ENCODE measurements at places on chromosomes 13 and 19.

DNA sequence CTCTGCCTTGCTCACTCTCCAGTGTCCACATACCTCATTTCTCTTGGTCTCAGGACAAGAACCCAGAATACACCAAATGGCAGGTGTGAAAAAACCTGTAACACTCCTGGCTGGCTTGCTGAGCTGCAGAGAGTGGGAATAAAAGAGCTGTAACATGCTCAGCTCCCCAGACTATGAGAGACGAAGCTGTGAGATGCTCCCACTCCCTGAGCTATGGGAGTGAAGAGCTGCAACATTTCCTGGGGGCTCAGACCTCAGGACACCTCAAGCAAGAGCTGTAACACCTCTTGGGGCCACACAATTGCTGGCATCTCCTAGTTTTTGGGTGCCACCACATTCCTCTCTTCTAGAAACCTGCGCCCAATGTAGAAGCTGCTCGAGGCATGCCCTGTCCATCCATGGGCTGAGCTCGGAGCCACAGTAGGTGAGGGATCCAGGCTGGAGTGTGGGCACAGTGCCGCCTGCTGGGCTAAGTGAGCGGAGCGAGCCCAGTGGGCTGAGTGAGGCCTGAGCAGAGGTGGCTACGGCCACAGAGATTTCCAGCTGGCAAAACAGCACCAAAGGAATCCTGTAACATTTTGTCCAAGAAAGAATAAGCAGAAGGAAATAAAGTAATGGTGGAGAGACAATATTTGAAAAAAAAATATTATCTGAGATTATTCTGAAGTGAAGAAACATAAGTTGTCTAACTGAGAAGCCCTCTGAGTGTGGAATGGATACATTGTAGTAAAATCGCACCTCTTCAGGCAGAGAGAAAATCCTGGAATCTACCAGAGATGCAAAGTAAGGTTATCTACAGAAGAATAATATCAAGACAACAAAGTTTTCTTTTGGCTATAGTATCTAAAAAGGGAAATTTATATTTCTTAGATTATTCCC, 186.2 kb upstream of the PCDH9 start:
- no peak for DNase-seq

GRCh38 chr13:24175847-24176246, 15.3 kb downstream of the SPATA13 start:
- no peak for DNase-seq

- DNase-seq: no peak
Observed at GRCh38 chr19:50975766-50976165, 6.4 kb upstream of the KLK6 start.

GRCh38 chr13:100196375-100196774, 107.5 kb downstream of the PCCA start:
- DNase-seq: no peak

All from kidney (tissue), 22 donors.